ENCODE measurements at places on chromosomes 6 and 20.

DNA sequence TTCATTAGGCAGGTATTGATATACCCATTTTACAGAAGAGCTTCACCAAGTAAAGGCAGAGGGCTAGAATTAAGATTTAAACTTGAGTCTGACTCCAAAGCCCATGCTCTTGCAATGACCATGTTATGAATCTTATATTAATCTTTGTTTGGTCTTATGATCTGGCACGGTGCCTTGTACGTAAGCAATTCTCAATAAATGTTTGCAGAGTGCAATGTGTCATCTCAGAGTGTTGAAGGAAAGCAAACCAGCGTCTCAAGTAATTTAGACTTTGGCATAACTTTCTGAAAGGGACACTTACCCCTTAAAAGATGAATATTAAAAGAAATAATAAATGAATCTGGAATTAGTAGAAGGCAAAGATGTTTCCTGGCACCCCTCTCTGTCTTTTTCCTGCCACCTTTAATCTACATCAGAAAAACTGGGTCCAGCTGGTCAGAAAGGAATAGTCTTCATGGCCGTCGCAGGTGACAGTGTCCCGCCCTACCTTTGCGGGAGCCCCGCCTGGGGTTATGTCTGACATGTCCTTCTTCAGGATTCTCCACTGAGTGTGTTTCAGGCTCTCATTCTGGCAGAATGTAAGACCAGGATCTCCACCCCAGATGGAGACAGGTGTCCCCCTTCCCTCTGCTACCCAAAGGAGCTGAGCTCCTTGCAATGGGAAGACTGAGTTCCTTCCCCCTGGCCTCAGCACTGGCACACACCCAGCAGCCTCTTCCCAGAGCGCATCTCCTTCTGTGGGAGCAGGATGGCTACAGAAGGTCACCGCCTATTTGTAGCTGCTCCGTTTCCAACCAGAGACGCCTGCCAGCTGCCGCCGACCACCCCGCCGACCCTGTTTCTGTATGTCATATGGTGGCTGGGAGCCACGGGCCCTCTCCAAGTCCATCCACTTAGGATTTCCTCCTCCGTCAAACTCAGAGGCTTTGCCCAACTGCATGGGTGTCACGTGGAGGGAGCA lies 266.3 kb upstream of the ECI2 start:
- no peak for DNase-seq

GRCh38 chr6:149015535-149016525 lies 269.0 kb downstream of the UST start:
- DNase-seq, result no peak

DNA sequence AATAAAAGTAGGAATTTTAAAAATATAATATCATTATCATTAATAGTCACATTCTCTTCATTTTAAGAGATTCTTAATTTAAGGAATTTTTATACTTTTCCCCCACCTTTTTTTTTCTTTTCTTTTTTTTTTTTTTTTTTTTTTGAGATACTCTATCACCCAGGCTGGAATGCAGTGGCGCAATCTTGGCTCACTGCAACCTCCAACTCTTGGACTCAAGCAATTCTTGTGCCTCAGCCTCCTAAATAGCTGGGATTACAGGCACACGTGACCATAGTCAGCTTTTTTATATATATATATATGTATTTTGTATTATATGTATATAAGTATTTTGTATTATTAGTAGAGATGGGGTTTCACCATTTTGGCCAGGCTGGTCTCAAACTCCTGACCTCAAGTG lies 457.7 kb downstream of the CDKAL1 start:
- no peak for DNase-seq

- DNase-seq, result no peak
Observed at GRCh38 chr20:52722926-52723688, 249.1 kb upstream of the TSHZ2 start.

DNA sequence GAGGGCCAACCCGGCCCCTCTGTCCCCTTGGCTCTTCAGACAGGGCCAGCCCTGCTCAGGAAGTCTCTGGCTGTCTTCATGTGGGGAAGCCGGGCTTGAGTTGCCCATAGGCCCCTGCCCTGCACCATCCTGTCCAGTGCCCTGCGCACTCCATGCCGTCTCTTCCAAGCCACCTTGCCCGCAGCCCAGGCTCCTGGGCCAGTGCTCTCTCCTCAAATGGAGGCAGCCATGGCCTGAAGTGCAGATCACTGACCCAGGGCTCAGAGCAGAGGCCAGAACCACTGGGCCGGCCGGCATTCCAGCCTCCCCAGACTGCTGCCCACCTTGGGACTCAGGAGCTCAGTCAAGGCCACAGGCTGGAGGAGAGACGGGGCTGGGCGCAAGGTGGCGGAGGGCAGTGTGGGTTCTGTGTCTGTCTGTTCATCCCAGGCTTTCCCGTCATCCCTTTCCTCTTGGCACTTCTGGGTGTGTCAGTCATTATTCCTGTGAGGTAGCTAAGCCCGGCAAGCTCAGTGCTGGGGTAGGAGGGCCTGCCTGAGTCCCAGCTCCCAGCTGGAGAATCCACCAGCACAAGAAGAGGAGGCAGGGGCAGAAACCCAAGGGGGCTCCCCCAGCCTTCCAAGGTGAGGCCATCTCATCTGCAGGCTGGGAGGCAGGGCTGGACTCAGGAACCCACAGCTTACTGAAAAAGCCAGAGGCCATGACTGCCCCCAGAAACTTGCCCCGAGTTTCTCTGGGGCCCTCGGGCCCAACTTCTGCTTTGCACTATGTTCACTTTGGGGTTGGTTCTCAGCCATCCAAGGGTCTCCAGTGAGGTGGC lies 22.4 kb downstream of the SDCBP2 start:
- DNase-seq, result no peak

DNA sequence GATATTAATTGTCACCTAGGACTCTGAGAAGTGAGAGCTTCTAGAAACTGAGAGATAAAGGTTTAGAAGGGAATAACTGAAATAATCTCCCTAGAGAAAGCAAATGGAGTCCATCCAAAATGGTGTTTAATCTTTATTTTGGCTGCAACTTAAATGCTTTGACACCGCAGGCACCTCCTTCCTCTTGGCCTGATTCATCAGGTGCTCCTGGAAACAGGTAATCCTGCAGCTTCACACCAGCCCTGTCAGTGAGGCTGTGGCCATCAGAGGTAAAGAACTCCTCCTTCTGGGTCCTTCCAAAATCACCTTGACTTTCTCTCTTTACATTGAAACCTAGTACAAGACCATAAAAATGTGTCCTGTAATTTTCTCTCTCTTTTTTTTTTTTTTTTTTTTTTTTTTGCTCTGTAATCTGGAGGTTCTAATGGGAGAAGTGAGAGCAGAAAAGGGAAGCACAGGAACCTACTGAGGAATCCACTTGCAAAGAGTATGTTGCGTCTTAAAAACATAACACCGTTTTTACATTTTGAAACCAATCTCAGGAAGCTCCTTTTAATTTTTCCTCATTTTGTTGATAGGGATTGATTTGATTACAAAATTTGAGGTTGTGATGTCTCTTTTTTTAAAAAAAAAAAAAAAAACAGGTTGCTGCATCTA lies 124.2 kb downstream of the LRRC1 start:
- DNase-seq, result no peak

DNA sequence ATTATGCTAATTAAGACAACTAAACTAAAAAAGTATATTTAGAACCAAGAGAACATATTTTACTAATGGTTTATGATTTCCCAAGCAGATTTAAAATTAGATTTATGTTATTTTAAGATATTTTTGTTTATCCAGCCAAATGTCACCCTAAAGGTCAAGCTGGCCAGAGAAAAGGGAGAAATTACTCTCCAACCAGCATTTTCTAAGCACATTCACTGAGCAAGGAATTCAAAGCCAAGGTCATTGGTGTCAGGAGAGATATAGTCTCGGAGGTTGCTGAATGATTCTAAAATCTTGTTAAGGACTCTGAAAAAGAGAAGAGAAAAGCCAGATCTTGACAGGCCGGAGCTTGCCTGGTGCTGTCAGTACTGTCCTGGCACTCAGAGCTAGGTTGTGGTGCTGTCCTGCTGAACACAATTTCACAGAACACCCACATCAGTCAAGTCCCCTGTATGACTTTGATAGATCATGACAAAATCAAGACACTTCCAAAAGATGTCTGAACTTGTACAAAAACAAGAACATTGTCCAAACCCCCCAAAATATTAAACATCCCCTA lies 222.3 kb upstream of the SMLR1 start:
- no peak for DNase-seq

DNA sequence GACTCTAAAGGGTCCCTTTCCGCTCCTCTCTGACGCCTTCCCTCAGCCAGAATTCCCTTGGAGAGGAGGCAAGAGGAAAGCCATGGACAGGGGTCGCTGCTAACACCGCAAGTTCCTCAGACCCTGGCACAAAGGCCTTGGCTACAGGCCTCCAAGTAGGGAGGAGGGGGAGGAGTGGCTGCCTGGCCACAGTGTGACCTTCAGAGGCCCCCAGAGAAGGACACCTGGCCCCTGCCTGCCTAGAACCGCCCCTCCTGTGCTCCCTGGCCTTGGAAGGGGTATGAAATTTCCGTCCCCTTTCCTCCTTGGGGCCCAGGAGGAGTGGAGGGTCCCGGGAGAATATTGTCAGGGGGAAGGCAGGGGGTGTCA lies 2.7 kb downstream of the VEGFA start:
- DNase-seq, result no peak

DNA sequence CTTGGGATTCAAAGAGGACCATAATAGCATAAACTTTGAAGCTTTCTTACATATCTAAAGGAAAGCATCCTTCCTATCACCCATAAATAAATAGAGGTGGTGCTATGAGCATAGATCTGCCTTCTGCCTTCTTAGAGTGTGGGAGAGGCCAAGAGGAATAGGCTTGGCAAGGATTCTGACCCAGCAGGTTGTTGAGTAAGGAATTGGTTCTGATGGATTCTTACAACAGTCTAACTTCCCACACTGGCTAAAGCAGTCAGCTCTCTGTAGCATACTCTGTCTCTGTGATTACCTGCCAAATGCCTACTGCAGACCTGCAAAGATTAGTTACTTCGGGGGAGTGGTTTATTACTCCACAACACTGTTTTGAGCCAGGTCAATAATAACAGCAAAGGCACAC lies 198.0 kb upstream of the RAB32 start:
- DNase-seq, result no peak

- no peak for DNase-seq
Observed at GRCh38 chr20:57532104-57532503, 7.2 kb upstream of the CTCFL start.

GRCh38 chr6:116218172-116218633 lies 35.7 kb downstream of the TSPYL4 start:
- no peak for DNase-seq

- no peak for DNase-seq
Observed at GRCh38 chr6:14107711-14108494, 9.7 kb upstream of the CD83 start.

- no peak for DNase-seq
Observed at GRCh38 chr6:31567531-31568370, 4.3 kb upstream of the LTA start.

- DNase-seq, result no peak
Observed at GRCh38 chr6:55666606-55667225, 87.7 kb upstream of the HMGCLL1 start.

- no peak for DNase-seq
Observed at GRCh38 chr6:126127659-126128058, 141.3 kb downstream of the TRMT11 start.

GRCh38 chr20:16283978-16284377 lies 289.3 kb downstream of the KIF16B start:
- DNase-seq, result no peak

DNA sequence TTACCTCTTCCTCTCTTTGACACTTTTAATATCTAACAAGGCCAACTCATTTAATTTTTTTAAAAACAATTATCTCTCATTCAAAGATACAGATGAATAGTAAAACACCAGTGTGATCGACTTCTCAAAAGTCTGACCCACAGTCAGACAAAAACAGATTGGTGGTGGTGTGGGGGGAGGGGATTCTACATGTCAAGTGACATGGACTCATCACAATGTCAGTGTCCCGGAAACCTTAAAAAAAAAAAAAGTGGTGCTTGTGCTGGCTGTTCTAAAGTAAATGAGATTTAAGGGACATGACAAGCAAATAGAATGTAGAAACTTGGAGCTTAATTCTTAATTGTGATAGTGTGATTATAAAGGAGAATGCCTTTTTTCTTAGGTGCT lies 16.3 kb upstream of the RFPL4B start:
- no peak for DNase-seq

- DNase-seq, result no peak
Observed at GRCh38 chr6:144434308-144434990, 149.3 kb downstream of the UTRN start.

- no peak for DNase-seq
Observed at GRCh38 chr6:18308070-18308735, 43.9 kb upstream of the DEK start.

GRCh38 chr6:81682235-81682795 lies 70.2 kb downstream of the TENT5A start:
- no peak for DNase-seq

GRCh38 chr20:54126806-54127655 lies 46.8 kb downstream of the CYP24A1 start:
- DNase-seq, result no peak
